ENCODE measurements at places on chromosomes 1 and 21.

- DNase-seq: no peak
Measured at GRCh38 chr21:26819740-26820324, 25.4 kb downstream of the ADAMTS1 start.

DNA sequence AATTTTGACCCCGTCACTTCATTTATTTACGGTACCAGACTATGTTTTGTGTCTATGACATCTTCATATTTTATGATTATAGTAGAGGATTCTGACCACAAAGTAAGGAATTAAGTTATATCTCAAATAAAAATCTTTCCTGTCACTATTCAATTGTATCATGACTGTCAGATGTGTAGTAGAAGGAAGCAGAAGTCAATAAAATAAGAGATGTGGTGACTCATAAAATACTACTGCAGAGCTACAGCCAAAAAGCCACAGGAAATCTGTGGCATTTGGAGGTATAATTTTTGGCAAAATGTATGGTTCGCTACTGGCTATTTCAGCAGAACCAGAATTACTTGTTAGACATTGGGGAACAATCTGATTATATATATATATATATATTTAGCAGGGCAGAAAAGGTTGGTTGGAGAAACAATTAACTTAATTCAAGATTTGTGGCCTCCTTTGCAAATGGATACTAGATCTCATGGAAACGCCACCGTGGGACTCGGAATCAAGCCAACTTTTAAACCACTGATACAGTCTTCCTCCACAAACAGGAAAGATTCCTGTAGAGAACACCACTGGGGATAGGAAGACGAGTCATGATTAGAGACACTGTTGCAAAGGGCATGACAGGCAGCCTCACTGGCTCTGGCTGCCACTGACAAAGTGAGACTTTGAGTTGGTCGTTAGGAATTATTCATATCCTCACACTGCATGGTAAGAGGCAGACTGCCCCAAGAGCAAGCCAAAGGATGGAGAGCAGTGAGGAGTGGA lies 5.1 kb downstream of the FCRL2 start:
- no peak for DNase-seq

DNA sequence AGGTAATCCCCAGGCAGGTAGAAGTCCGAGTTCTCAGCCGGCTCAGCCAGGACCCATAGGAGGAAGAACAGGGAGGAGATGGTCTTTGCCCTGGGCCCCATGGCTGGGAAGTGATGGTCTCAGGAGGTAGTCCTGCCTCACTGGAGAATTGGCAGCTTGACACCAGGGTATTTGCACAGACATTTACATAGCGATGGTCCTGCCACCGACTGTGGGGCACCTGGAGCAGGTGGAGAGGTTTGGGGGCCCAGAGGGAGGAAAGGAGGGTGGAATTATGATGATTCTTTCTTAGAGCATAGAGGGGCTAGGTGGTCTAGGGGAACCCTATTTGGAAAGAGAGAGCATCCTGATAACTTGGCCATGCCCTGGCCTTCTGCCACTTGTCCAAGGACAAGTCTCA lies at the start of gene TAS1R2:
TSS of gene TAS1R2 (minus strand) at position 101 of the 400 bp plus-strand sequence. CDS start at position 101, 0 bp downstream.
- DNase-seq: no peak

DNA sequence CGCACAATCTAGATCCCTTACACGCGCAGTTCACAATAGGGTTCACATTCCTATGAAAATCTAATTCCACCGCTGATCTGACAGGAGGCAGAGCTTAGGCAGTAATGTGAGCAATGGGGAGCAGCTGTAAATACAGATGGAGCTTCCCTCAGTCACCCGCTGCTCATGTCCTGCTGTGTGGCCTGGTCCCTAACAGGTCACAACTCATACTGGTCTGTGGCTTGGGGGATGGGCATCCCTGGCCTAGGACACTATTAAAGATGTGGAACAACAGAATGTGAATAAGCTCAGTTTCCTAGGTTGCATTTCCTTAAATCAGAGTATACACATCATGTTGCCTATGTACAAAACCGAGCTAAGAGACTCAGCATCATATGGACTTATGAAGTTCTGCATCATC lies 16.2 kb downstream of the IFI44 start:
- DNase-seq: no peak

- DNase-seq: no peak
Measured at GRCh38 chr21:31964692-31965091, 91.9 kb downstream of the HUNK start.

- DNase-seq: no peak
Measured at GRCh38 chr1:174812656-174813055, 187.1 kb upstream of the CACYBP start.

DNA sequence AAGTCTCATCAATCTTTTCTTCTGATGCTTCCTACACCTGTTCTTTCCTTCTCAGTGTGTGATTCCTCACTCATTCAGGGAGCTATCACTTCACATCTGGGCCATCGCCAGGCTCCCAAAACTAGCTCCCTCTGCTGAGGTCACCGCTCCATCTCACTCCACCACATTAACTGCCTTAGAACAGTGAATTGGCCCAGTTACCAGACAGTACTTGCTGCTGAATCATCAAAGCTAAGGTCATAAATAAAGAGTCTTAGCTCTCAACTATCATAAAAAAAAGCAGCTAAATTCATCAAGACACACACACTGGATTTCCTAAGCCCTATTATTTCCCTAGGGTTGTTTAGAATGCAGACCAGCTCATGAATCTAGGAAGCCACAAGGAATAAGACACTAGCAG lies 18.8 kb upstream of the SRM start:
- no peak for DNase-seq

- no peak for DNase-seq
Measured at GRCh38 chr1:21638531-21639341, 30.4 kb downstream of the RAP1GAP start.

GRCh38 chr1:20008391-20008841 lies 29.0 kb upstream of the PLA2G2A start:
- DNase-seq: no peak

DNA sequence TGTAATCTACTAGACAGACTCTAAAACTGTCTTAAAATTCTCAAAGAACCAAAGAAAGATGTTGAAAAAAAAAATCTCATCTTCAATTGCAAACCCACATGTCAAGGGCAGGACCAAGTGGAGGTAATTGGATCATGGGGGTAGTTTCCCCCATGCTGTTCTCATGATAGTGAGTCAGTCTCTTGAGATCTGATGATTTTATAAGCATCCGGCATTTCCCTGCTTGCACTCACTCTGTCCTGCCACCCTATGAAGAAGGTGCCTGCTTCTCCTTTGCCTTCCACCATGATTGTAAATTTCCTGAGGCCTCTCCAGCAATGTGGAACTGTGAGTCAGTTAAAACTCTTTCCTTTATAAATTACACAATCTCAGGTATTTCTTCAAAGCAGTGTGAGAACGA lies 257.0 kb downstream of the HHIPL2 start:
- no peak for DNase-seq

- peak; percentile 23 for DNase-seq
Measured at GRCh38 chr1:246785494-246786111, 61.4 kb downstream of the SCCPDH start.

GRCh38 chr1:214920337-214920736 lies 162.2 kb upstream of the KCNK2 start:
- no peak for DNase-seq

GRCh38 chr1:41673378-41673777 lies 188.9 kb upstream of the EDN2 start:
- DNase-seq: no peak

DNA sequence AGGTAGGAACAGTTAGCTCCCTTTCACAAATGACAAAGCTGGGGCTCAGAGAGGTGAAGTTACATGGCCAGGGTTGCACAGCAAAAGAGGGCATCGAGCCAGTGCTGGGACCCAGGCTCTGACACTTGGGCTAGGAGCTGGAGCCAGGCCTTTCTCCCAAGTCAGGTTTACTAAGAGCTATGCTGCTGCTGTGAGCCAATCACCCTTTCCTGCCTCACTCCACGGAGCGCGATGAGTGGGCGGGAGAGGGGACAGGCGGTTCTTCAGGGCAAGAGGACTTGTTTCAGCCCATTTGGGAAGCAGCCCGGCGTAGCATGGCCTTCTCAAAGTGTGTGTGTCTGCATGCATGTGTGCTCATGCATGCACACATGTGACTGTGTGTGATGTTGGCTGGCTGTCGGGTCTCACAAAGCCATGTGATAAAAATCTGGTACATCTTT lies 10.6 kb downstream of the ID3 start:
- no peak for DNase-seq

DNA sequence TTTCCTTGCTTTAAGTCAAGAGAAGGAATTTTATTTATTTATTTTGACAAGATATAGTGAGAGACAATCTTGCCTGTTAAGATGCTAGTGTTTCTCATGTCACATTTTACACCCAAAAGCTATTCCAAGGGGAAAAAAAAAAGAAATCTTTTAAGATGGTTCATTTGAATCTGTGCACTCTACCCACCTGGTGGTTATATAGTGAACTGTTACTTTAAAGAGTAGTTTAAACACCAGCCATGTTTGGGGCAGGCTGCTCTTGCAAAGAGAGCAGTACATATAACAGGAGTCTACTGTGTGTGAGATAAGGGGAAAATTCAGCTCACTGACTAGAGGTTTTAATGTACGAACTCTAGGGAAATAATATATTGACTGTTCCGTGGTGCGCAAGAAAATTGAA lies 3.3 kb upstream of the ELAVL4 start:
- DNase-seq: no peak

GRCh38 chr1:72285074-72285425 lies 2.7 kb upstream of the NEGR1 start:
- DNase-seq: no peak

DNA sequence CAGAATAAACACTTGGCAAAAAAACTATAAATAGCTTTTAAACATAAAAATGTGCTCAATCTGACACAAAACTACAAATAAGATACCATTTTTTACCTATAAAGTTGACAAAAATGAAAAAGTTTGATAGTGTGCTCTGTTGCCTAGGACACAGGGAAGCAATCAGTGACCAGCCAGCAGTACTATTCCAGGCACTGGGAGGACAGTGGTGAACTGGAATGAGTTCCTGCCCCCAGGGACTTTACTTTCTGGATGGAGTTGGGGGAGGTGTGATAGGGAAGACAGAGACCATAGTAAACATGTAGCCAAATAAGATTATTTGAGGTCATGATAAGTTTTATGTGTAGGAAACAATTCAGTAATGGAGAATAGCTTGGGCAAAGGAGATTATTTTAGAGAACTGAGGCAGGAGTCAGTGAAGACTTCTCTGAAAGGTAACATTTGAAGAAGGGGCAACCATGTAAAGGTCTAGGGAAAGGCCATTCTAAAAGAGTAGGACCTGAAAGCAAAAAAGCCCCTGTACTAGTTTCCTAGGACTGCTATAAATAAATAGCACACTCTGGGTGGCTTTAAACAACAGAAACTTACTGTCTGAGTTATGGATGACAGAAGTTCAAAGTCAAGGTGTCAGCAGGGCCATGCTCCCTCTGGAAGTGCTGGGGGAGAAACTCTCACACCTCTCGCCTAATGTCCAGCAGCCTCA lies 42.0 kb downstream of the EEIG2 start:
- no peak for DNase-seq

- no peak for DNase-seq
Measured at GRCh38 chr1:103198076-103198475, 89.8 kb upstream of the COL11A1 start.

- no peak for DNase-seq
Measured at GRCh38 chr1:172470149-172470548, 26.3 kb upstream of the PIGC start.

- no peak for DNase-seq
Measured at GRCh38 chr1:236156512-236157208, 14.3 kb downstream of the GPR137B start.

DNA sequence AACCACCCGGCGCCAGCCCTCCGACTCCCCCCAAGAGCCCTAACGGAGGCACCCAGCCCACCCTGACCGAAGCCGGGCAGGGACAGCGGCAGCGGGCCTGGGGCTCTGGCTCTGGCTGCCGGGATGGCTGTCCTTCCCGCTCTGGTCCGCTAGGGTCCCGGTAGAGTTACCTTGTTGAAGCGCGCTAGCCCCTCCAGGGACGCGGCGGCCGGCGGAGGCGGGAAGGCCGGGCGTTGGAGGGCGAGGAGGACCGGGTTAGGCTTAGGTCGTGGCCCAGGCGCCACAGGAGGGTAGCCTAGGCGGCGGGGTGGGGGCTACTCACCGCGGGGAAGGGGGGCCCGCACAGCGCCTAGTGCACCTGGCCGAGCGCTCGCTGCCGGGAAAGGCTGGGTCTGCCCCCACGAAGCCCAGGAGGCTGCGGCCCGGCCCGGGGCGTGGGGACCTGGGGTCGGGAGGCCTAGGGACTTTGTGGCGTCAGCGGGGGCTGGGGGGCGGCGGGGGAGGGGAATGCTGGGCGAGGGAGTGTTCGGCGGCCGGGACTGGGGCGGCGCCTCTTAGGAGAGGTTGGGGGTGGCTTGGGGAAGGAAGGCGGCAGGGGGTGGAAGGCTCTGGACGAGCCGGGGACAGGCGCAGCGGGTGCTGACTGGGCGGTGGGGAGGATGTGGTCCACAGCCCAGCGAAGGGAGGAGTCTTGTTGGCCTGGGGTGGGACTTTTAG lies at the start of gene TRIM17:
TSS of gene TRIM17 (minus strand) at position 645 of the 717 bp plus-strand sequence. CDS start 1,789 bp downstream, outside the sequence.
- DNase-seq: no peak

- no peak for DNase-seq
Measured at GRCh38 chr1:227941509-227942020, 6.2 kb downstream of the WNT9A start.

GRCh38 chr1:24856787-24857506 lies 73.1 kb downstream of the RUNX3 start:
- no peak for DNase-seq

DNA sequence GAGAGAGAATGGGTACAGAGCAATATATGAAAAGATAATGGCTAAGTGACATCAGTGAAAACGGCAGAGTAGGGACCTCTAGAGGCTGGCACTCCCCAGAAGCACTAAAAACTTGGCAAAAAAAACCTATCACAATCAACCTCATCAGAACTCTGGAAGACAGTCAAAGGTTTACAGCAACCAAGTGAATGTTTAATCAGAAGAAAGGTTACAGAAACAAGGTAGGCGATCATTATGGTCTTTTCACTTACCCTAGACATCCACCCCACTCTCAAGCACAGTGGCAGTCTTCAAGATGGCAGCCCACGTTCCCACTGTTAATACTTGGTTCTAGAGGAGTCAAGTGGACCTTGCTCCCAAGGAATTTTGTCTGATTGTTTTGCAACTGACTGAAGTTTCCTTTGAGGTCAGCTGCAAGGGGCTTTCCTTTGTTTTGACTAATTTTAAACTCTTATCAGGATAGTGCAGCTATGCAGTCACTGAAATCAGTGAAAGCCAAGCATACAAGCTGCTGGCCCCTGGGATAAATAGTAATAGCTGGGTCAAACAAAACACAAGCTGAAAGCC lies 7.2 kb downstream of the KIFAP3 start:
- DNase-seq: no peak

All from activated CD4-positive, CD25-positive, alpha-beta regulatory T cell (primary cell).